ENCODE measurements at places on chromosomes 2 and 18.

GRCh38 chr2:157149270-157149669 lies 108.2 kb upstream of the GALNT5 start:
- DNase-seq: no peak

DNA sequence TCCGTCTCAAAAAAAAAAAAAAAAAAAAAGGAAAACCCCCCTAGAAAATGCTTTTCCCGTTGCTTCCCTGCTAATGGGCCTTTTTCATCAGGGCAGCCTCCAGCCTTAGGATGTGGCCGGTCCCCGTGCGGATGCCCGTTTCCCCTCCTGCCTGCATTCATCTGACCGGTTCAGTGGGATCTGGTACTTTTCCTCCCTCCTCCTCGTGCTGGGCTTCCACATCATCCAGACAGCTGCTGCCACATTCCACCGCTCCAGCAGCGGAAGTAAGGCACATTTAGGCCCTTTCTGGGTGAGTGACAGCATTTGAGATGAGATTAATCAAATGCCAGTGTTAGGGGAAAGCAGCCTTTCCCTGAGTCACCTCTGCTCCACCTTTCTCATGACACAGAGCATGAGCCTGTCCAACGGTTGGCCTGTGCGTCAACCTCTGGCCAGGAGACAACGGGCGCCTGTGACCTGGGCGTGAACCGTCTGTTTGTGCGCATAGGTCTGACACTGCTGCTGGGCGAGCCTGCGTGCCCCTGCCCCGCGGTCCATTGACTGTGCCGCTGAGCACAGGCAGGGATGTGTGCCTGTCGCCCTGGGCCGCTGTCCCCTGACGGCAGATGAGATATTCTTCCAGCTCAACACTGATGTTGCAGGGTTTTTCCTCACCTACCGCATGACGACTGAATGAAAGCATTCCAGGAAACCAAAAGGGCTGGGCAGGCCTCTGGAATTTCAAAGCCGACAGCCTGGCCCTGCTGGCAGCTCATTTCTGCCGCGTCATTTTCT lies 174.0 kb downstream of the TGIF1 start:
- peak; percentile 65 for DNase-seq

GRCh38 chr18:3015851-3016250 lies 2.9 kb upstream of the LPIN2 start:
- DNase-seq: no peak

GRCh38 chr2:40535972-40536371 lies 84.1 kb upstream of the SLC8A1 start:
- DNase-seq: no peak

- DNase-seq: no peak
Measured at GRCh38 chr2:196718419-196719109, 79.0 kb downstream of the CCDC150 start.

GRCh38 chr2:63044362-63045327 lies 6.0 kb upstream of the OTX1 start:
- DNase-seq: no peak
